ENCODE measurements at places on chromosomes 3 and 15.

- no peak for DNase-seq
These were observed 125.0 kb upstream of the SMAD3 start for GRCh38 chr15:66940368-66940767.

DNA sequence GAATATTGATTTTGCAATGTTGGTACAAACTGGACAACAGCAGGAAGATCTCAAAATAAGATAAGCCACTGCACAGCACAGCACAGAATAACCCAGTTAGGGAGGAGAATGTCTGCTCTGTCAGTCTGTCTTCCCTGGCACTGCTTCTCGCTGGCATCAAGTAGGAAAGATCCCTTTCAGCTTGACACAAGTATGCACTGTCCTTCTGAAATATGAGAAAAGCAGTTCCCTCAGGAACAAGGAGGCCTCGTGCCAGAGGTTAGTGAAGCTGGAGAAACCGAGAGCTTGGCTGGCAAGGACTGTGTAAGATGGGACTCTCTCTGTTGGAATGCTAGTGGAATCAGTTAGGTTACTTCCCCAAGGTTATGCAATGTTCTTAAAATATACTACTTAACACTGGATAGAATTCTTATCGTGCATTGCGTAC, 59.1 kb downstream of the FMN1 start:
- DNase-seq: no peak

GRCh38 chr3:28317438-28318022, 31.0 kb upstream of the ZCWPW2 start:
- no peak for DNase-seq

GRCh38 chr3:187521546-187521945, 148.6 kb downstream of the SST start:
- no peak for DNase-seq

DNA sequence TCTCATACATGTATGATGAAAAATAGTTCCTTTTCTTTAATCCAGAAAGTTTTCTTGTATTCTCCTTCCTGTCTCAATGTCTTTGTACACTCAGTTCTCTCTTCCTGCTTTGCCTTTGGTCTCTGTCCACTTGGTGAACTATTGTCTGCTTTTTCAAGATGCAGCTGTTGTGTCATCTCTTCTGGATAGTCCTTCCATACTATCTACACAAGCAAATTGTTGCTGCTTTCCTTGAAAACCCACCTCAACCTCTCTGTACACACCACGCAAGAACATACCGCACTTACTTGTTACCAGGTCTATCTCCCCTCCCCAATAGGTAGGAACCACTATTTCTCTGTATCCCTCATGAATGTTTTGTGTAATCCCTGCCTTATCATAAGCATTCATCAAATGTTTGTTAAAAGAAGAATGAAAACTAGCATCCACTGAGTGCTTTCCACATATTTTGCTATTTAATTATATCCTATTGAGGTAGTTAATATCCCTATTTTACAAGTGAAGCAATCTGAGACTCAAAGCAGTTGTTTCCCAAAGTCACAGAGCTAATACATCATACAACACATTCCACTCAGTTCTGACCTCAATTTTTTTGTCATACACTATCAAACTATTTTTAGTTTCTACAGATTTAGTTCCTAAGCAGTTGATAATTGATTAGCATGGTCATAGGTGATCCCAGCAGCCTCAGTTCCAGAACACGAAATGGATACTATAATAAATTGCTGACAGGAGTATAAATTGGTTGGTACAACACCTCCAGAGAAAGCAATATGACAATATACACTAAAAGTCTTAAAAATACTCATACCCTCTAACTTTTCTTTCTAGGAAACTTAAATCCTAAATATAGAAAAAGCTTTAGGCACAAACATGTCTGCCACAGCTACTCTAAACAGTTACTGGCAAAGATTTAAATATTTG, 19.6 kb downstream of the HACL1 start:
- no peak for DNase-seq

GRCh38 chr15:40928821-40929659, at the start of gene DLL4:
Gene DLL4 (plus strand): TSS chr15:40929340. CDS start chr15:40929669, 329 bp downstream.
- no peak for DNase-seq

GRCh38 chr3:105626739-105627138, 242.1 kb downstream of the CBLB start:
- no peak for DNase-seq

DNA sequence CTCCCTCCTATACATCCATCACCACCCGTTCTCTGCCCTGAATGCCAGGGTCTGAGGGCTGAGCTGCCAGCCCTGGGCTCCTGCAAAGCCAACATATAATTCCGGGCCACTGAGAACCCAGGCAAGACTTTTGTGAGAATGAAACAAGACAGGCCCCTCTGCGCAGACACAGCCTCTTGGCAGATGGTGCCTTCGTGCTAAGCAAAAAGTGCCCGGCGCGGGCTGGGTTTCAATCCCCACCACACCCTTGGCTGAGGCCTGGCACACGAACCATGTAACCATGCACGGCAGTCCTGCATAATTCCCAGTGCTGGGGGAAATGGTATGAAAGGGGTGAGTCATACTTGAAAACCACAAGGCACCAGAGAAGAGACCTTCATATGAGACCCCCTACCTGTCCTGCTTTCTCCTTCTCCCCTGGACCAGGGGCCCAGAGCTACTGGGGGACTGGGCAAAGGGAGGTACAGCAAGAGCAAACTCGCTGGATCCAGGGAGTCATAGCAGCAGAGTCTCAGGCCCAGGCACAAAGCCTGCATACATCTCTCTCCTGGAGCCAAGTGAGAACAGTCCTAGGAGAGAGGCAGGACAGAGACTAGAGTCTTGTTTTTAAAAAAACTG, 26.1 kb upstream of the LOXL1 start:
- no peak for DNase-seq

GRCh38 chr3:170558427-170558826, 27.4 kb downstream of the SLC7A14 start:
- DNase-seq: no peak

DNA sequence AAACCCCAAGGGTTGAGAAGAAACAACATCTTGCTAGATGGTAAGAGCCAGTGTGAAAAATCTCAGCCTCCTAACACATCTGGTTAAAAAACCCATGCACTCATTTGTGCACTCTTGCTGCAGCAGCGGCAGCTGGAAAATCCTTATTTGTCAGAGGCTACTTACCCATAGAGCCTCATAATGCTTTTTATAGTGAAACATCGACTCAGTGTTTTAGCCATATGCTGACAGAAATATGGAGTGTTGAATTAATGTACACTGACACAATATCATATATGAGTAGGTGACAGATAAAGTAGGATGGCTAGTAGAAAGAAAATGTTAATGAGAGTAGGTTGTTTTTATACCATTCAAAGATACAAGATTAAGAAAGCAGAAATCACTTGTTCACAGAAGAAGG, 13.0 kb downstream of the SLC9A9 start:
- DNase-seq: no peak
